ENCODE measurements at places on chromosomes 1 and 21.

GRCh38 chr21:17472592-17473271 lies 40.1 kb upstream of the CXADR start:
- no peak for DNase-seq

GRCh38 chr1:117188816-117189437 lies 21.8 kb downstream of the VTCN1 start:
- no peak for DNase-seq

- DNase-seq, result peak; percentile 30
Observed at GRCh38 chr21:15826147-15826780, 96.5 kb downstream of the USP25 start.

DNA sequence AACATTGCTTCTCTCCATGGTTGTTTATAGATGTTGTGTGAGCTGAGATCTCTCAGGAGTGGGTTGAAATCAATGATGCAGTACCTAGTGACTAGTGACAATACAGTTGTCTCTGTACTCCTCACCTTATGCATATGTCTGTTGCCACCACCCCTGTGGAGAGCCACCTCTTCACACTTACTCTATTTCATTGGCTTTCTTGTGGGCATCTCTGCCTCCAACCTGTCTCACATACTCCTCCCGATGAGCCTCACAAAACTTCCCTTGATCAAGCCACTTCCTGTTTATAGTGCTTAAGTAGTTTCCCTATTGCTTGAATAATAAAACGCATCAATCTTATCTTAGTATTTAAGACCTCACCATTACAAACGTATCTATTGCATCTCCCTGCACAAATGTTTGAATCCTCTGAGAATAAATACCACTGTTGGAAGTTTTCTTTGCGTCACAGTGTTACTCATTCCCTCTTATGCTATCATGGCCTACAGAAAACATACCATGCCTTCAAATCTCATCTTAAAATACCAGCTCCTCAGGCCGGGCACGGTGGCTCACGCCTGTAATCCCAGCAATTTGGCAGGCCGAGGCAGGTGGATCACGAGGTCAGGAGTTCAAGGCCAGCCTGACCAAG lies 54.7 kb upstream of the GREM2 start:
- DNase-seq, result no peak

DNA sequence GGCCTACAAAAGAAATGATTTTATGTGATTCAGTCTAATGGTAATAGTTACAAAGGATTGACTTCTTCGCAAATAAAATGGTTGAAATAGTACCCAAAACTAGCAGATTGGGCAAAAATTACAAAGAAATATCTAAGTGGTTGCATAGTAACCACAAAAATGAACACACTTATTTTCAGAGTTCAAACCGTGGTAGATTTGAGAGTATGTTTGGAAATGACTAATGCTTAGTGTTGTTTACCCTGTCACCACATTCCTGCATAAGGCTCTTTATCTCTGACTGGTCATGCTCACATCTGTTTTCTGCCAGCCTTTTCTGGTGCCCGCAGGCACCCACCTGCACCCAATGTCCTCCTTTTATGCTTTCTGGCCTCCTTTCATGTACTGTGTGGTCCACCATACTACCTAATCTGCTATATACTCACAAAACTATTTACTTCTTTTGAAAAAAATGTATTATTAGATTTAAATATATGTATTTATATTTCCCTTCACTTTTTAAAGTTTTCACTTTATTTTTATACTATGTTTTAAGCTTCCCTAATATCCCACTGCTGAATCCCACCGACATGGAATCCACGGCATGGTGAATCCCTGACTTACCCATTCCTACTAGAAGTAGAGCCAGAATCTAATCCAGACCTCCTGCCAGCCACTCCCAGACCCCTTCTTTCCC lies 30.3 kb downstream of the PTPRC start:
- no peak for DNase-seq

DNA sequence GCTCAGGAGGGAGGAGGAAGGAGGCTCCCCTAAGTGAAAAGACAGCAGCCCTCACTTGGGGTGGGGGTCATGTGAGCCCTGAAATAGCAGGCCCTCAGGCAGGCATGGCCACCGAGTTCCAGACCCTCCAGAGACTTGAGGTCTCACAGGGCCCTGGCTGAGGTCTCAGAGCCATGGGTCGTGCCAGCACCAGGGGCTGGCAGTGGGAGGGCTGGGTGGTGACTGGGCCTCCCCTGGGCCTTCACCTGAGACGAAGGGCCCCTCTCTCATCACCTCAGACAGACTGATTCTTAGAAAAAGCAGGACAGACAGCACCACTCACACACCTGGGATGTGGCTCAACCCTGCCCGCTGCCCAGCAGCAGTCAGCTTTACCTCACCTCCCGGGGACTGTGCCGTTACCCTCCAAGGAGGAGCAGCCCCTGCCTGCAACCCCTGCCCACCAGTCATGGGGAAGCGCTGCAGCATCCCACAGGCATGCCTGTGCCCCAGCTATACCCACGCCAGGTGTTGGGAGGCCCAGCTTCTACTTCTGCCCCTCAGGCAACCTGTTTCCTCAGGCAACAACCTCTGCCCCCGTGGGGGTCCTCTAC lies 42.6 kb upstream of the LRP8 start:
- no peak for DNase-seq

- DNase-seq, result no peak
Observed at GRCh38 chr1:19412654-19413053, 72.7 kb downstream of the CAPZB start.

DNA sequence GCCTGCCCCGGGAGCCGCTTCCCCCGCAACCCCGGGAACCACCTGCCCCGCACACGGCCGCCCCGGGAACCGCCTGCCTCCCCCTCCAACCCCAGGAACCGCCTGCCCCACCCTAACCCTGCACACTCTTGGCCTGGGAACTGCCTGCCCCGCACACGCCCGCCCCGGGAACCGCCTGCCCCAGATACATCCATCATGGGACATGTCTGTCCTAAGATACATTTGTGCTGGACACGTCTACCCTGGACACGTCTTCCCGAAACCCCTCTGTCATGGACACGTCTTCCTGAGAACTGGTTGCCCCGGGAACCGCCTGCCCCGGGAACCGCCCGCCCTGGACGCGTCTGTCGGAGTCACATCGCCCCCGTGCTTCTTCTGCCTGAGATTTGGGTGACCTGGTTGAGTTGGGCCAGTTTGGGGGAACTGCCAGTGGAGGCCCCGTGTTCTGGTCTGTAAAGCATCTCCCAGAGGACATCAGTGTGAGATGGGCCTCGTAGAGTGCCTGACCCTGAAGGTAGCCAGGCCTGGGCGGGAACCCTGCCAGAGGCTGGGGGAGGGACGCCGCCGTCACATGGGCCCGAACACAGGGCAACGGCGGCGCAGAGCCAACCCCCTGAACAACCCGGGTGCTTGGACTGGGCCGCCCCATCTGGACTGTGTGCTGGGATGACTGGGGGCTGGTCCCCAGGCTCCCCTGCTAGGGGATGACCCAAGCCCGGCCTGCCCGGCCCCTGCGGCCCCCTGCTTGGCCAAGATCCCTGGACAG lies 3.6 kb downstream of the PERM1 start:
- DNase-seq, result no peak

DNA sequence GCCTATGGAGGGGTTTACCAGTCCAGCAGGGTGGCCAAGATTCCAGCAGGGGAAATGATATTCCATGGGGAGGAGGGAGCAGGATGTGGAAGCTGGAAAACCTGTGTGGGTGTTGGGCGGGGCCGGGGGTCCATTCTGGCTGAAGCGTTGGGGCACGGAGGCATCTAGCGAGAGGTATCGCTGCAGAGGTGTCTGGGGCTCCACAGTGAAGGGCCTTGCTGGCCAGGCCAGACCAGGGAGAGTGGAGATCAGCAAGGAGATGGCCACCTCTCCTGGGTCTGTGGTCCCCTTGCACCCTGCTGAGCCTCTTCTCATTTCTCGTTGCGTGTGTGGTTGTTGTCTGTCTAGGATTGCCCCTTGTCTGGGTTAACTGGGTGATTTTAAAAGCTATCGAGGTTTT lies 6.2 kb downstream of the COQ8A start:
- DNase-seq, result no peak

GRCh38 chr21:29777160-29777559 lies 162.6 kb downstream of the GRIK1 start:
- no peak for DNase-seq

GRCh38 chr1:155127105-155127966 lies at the start of gene EFNA1:
Gene EFNA1, plus strand, starts transcription at chr1:155127876. Its CDS starts 102 bp downstream, at chr1:155127978.
- DNase-seq, result peak; percentile 67

- DNase-seq, result no peak
Observed at GRCh38 chr1:245380790-245381535, 226.2 kb downstream of the KIF26B start.

DNA sequence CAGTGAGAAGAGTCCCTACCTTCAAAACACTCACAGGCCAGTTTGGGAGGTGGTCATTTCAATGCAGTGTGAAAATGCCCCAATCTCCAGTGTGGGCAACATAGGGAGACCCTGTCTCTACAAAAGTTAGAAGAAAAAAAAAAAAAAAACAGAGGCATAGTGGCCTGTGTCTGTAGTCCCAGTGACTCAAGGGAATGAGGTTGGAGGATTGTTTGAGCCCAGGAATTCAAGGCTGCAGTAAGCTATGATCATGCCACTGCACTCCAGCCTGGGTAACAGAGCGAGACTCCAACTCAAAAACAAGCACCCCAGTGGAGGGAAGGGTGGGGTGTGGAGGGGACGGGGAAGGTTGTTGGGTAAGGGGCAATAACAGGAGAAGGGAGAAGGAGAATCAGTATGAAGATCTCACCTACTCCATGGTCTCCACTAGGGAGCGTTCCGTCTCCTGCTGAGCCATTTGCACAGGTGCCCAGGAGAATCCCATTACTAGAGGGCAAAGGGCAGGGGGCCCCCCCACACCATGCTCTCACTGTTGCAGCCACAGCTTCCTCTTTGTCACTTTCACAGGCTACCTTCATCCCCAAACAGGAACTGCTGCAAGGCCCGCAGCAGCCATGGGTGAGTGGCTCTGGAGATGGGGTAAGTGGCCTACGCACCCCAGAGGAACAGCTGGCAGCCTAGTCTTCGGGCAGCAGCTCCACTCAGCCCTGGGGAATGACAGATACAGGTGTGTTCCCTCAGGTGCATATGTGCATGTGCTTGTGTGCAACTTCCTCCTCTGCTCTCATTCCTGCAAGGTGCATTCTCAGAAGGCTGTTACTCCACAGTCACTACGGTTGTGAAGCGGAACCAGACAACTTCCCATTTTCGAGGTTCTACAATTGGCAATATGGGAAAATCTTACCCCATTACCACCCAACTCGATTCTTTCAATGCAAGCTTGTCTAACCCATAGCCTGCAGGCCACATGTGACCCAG lies 87.9 kb upstream of the LYST start:
- DNase-seq, result peak; percentile 72

DNA sequence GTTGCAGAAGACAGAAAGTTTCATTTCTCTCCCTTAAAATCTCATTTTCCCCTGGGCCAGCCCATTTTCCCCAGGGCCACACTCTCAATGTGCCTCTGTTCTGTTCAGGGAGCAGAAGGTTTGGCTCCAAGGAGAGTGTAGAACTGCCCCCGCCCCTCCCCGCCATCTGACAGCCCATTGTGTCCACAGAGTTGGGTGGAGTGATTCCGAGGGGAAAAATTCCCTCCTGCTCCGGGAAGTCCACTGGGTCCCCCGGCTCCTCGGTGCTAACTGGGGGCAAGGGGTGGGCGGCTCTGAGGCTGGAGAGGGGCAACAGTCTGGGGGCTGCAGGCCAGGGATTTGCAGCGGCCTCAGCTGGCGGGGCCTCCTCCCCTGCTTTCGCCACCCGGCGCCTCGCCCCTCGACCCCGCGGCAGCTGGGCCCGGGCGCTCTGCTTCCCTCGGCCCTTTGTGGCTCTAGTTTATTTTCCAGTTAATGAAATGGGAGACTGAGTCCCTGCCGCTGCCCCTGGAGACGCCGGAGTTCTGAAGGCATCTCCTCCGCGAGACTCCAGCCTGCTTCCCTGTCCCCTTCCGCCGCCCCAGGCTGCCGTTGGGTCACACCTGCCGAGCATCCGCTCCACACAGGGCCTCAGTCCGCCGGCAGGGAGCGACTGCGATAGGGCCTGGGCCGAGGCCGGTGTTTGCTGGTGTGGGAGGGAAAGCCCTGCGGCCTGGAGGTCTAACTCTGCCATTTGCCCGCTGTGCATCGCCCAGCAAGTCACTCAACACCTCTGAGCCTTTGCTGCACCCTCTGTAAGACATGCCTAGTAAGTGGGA lies 14.7 kb upstream of the KIRREL1 start:
- DNase-seq, result no peak

- peak; percentile 58 for DNase-seq
Observed at GRCh38 chr1:161427733-161428516, 60.2 kb upstream of the CFAP126 start.

- DNase-seq, result no peak
Observed at GRCh38 chr1:180951836-180952656, 39.3 kb downstream of the KIAA1614 start.

GRCh38 chr1:201917362-201918033 lies 28.8 kb downstream of the SHISA4 start:
- DNase-seq, result no peak

- DNase-seq, result peak; percentile 47
Observed at GRCh38 chr1:233668725-233669294, 54.9 kb downstream of the KCNK1 start.

DNA sequence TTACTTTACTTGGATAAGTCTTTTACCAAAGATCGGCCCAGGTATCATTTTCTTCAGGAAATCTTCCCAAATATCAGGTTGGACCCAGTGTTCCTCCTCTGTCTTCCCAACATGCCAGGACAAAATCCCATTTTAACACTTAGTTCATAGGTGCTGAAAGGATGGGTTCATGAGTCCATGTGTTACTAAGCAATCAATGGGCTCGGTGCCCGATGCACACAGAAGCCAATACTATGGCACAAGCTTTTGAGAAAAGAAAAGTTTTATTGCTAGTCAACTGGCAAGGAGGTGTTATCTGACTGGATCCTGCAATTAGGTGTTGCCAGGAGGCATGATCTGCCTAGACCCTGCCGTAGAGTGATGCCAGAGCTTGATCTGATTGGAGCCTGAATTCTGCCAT lies 133.3 kb upstream of the SLC44A3 start:
- DNase-seq, result no peak

DNA sequence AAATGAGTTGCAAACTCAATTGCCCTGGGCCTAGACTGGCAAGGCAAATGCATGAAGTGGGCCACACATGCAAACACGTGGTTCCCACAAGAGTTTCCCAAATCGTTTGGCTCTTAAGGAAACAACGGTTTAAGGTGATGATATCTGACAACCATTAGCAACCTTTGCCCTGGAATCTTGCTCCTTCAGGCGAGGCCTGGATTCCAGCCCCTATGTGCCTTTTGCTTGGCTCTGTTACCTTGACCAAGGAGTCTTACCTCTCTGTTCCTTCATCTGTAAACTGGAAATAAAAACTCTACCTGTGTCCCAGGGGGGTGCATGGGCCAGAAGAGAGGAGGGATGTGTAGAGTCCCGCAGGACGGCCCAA lies 72.1 kb upstream of the CASZ1 start:
- DNase-seq, result no peak

- DNase-seq, result no peak
Observed at GRCh38 chr1:61638296-61638695, 86.6 kb downstream of the TM2D1 start.

DNA sequence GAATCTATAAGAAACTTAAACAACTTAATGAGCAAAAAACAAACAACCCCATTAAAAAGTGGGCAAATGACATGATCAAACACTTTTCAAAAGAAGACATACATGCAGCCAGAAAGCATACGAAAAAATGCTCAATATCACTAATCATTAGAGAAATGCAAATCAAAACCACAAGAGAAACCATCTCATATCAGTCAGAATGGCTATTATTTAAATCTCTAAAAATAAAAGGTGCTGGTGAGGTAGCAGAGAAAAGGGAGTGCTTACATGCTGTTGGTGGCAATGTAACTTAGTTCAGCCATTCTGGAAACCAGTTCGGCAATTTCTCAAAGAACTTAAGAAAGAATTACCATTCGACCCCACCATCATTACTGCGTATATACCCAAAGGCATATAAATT lies 147.7 kb downstream of the FAF1 start:
- DNase-seq, result no peak

- peak; percentile 19 for DNase-seq
Observed at GRCh38 chr1:241600496-241600901, 39.7 kb downstream of the CHML start.

Data from GM13976 (cell line).